Left ventricle myocardium superior (tissue), 1 donor: ENCODE measurements at places on chromosomes 12 and 14. TPM values are rescaled to one million over a fixed set of nuclear protein-coding genes. Genes with fewer than 3 reads are reported as not detected.

GRCh38 chr12:127480775-127481314 is 786.1 kb upstream of the TMEM132C start:
- no peak for DNase-seq

CPNE6 gene
- total RNA-seq, result not detected

- DNase-seq, result no peak
These were observed 171.5 kb downstream of the PTPN11 start for GRCh38 chr12:112590281-112590680.

BMP4 gene
- total RNA-seq, result 7.1 TPM

DNA sequence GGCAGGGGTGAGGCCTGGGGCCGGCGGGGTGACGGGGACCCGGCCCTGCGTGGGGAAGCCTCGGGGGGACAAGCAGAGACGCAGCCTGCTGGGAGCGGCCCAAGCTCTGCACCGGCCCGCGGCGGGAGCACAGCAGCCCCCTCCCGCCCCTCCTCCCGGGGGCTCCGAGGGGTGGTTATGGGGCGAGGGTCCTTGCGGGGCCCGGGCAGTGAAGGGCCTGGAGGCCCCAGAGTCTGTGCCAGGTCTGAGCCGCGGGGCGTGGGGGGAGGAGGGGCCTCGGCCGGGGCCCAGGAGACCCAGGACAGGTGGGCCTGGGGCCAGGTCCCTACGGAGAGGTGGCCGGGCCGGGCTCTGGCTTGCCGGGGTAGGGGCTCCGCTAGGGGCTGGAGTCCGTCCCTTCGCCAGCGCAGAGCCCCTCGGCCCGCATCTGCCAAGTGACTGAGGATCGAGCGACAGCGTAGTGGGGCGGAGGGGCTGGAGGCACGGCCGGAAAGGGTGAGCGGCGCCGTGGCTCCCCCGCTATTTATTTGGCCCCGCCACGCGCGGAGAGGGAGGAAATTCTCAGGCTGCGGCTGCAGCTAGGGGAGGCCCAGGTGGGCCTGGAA is 495 bp downstream of the TMEM121 start:
- no peak for DNase-seq

DNA sequence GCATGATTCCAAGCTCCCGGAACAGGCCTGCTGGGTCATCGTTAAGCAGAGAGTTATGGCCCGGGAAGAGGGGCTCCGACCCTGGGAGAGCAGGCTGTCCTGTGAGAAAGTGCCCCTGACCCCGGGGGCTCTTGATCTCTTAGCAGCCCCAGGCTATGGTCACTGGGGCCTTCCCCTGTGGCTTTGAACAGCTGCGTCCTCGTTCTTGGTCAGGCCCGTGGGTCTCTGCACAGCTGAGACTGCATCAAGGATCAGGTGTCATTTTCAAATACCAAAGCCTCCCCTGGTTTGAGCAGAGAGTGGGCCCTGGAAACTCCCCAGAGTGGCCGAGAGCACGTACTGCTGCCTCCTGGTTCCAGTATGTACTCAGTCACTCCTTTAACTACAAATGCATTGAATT is 114.8 kb downstream of the ESRRB start:
- DNase-seq, result no peak
